Activated CD8-positive, alpha-beta memory T cell treated with anti-CD3 and anti-CD28 coated beads, Interleukin-2, amount 50 U/mL, for 4 hours (primary cell): ENCODE measurements at places on chromosomes 11 and 22.

GRCh38 chr11:103109818-103110388, 677 bp downstream of the DYNC2H1 start:
- DNase-seq: no peak

DNA sequence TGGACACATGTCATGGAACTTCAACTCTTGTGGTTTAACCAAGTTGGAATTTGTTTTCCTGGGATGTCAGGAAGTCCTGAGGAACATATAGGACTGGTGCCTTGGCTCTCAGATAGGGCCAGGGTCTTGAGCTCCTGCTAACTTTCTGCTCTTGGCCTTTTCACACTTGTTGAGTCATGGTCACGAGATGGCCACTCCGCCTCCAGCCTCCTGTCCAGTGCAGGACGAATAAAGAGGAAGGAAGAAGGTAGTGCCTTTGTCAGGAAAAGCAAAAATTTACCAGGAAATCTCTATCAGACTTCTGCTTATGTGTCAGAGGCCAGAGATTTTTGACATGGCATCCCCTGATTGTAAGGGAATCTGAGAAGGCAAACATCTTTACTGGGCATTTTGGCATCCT, 89.1 kb upstream of the ARHGAP20 start:
- DNase-seq: no peak

DNA sequence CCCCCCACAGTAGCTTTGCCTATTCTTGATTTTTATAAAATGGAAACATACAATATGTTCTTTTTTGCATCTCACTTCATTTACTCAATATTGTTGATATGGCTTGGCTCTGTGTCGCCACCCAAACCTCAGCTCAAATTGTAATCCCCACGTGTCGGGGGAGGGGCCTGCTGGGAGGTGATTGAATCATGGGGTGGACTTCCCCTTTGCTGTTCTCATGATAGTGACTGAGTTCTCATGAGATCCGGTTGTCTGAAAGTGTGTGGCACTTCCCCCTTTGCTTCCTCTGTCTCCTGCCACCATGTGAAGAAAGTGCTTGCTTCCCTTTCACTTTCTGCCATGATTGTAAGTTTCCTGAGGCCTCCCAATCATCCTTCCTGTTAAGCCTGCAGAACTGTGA, 431.3 kb downstream of the MN1 start:
- DNase-seq: no peak

GRCh38 chr22:25114369-25115362, 85.0 kb upstream of the CRYBB3 start:
- no peak for DNase-seq

GRCh38 chr11:43922295-43922648, 20.2 kb upstream of the C11orf96 start:
- DNase-seq: no peak
